Natural killer cell (primary cell): ENCODE measurements at places on chromosomes 3 and 15.

DNA sequence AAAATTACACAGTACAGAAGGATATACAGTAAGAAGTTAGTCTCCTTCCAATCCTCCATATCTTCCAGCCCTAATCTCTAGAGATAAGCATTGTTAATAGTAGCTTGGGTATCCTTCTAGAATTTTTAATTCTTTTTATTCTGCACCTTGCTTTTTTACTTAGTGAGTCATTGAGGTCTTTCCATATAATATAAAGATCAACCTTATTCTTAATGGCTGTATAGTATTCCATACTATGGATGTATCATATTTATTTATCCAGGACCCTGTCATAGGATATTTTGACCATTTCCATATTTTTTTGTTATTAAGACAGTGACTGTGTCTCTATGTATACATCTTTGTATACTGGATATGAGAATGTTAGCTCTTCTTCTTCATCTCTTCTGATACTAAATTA, 36.3 kb upstream of the SKOR1 start:
- no peak for DNase-seq

DNA sequence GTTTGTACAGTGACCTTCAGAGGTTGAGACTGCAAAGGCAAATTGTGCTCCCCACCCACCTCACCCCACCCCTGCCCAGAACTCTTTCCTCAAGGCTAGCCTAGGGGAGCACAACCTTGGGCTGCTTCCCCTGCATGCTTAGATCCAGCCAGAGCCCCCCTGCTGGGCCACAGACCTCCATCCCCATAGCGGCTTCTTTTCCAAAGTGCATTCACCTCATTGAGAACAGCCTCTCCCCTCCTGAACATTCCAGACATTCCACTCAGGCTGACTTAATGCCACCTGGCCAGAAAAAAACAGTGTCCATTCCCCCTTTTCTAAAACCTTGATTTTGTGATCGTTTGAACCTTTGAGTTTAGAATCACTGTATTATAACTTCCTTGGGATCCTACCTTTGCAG, 124.4 kb upstream of the TOPAZ1 start:
- no peak for DNase-seq

- no peak for DNase-seq
Observed at GRCh38 chr3:177883957-177884356, 652.3 kb upstream of the KCNMB2 start.

DNA sequence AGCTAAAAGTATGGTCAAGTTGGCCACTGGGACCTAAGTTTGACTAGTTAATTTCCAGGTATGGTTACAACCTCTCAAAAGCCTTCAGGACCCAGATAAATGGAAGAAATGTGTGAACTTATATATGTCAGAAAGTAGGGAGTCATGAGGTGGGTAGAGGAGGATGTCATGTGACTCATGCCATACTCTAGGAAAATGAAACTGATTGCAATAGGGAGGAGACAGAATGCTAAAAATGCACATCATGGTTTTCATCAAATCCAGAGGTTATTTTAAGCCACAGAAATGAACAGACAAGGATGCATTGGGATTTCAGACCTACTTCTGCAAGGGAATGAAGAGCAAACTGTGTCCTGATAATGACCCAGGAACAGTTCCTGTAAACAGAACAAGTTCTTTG, 310.0 kb downstream of the EDEM1 start:
- no peak for DNase-seq

DNA sequence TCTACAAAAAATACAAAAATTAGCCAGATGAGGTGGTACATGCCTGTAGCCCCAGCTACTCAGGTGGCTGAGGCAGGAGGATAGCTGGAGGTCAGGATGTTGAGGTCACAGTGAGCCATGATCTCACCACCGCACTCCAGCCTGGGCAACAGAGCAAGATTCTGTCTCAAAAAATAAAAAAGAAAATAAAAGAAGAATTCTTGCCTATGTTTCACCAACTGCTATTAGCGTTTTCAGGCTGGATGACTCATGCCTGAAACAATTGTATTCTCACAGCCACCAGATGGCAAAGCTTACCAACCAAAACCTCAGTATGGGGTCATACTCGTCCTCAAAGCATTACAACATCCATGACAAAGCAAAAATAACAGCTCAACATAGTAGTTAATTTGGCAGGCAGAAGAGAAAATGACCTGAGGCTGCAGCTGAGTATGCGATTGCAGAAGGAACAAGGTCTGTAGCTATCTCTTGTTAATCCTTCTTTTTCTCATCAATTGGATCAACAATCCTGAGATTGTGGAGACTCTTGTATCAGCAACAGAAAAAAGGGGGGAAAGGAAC, 52.2 kb downstream of the TP53BP1 start:
- DNase-seq, result no peak

DNA sequence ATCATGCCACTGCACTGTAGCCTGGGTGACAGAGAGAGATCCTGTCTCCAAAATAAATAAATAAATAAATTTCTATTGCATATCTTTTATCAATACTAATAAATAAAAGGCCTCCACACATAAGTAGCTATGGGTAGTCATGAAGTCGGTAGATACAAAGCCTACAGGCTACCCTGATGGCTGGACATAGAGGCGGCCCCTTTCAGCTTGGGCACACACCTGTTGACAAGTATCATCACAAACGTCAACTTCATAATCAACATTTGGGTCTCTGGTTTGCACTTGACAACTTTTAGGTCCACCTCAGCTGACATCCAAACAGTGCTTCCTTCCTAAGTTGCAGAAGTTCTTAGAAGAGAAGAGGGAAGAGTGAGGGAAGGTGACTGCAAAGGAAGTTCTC, 53.4 kb downstream of the ITGA11 start:
- DNase-seq, result no peak

GRCh38 chr3:10286596-10287295, 6.0 kb downstream of the GHRL start:
- DNase-seq, result peak; percentile 72

GRCh38 chr15:89855948-89856347, 37.8 kb downstream of the AP3S2 start:
- no peak for DNase-seq

DNA sequence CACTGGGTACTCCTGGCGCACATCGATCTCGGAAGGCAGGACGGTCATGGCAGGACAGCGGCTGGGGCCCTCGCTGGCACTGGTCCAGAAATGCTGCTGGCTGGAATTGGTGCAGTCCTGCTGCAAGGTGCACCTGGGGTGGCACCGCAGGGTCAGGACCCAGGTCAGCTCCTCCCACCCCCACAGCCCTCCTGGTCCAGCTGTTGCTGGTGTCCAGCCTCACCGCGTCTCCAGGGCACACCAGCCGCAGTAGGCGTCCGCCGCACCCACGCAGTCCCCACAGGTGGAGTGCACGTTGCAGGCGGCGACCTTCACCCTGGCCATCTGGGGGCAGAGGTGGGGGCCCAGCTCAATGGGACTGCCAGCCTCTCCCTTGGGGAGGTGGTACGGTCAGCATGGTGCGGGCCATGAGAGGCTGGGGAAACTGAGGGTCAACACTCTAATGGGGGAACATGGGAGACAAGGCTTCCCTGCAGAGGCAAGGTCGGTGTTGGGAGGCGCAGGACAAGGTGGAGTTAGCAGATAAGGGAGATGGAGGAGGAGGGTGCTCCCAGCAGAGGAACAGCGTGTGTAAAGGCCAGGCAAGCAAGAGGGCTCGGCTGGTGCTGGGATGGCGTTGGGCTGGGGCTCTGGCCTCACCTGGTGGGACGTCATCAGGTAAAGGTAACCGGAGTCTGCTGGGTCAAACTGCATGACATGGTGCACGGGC, 20.4 kb downstream of the PLXND1 start:
- DNase-seq, result no peak

- DNase-seq, result no peak
Observed at GRCh38 chr15:72820278-72820677, 36.7 kb upstream of the ADPGK start.

DNA sequence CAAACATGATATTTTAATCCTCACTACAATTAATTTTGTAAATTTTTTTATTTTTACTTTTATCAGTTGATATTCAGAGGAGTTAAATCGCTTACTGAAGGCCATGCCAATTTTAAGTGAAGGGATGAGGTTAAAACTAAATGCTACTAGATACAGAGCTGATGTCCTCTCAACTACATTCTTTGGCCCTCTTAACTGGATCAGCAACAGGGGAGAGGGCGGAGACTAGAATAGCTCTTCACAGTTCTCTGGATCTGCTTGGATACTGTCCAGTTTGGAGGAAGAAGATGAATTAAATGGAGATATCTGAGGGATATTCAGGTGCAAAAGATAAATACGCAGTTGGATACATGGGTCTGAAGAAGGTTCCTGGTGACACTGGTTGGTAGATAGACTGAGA, 85.6 kb upstream of the LYSMD4 start:
- no peak for DNase-seq

DNA sequence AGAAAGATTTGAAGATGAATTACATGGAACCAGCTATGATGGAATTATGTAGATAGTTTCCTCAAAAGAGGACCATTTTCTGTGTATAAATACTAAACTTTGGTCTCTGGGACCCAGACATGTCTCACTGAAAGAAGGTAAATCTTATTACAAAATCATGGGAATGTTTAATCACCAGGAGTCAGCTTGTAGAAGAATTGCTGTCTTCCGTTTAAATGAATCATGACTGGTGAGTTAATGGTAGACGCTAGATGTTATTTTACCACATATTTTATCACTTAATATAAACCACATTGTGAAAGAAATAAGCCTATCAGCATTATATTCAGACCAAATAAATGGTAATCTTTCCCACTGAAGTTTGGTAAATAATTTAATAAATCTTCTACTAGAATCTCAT, 322.3 kb upstream of the SUCLG2 start:
- DNase-seq, result no peak

GRCh38 chr15:66071160-66071920, 182.2 kb downstream of the MEGF11 start:
- DNase-seq, result no peak

DNA sequence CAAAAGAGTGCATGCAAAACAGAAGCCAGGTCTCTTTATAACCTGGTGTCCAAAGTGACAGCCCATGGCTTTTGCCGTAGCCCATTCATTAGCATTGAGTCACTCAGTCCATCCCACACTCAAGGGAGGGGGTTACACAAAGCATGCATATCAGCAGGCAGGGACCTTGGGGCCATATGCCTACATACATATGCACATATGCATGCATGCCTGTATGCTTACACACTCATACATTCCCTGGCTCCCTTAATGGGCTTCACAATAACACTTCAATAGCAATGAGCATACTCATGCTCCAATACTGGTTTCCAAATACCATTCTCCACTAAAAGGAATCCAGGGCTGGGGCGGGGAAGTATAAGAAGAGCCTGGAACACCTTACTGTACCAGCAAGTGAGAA, 22.0 kb downstream of the TRPM1 start:
- DNase-seq, result no peak

- no peak for DNase-seq
Observed at GRCh38 chr15:65960586-65960985, 91.3 kb downstream of the RAB11A start.

GRCh38 chr15:71888797-71889196, 78.4 kb downstream of the NR2E3 start:
- DNase-seq, result no peak

GRCh38 chr3:159978353-159978752, 10.3 kb upstream of the IL12A start:
- DNase-seq, result no peak

- DNase-seq, result no peak
Observed at GRCh38 chr3:172256101-172256734, 192.0 kb downstream of the GHSR start.

- no peak for DNase-seq
Observed at GRCh38 chr15:63945838-63946298, 100.4 kb downstream of the DAPK2 start.

DNA sequence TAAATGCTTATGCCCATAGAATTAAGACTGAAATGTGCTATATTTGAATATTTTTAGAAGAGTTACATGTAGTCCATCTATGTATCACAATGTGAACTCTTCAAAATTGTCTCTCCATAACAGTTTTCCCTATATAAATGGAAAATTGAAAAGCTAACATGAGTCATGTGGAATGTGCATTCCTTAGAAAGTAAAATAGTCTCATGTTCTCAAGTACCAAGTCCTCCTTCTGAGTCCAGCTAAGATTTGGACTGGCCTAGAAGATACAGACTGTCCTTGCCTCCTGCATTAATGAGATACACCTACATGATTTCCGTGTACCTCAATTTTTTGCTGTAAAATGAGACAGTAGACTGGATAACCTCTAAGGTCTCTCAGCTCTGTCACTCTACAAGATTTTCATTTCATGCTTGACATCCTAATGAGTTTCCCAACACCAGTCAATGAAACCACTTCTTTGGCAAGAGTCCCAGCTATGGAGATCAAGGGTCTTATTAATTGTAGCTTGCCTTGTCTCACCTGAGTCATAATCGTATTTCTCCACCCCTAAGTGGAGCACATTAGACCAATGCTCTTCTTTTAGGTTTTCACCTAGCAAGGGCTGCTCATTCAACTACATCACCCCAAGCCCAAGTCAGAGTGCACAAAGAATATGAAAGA, 350.6 kb upstream of the IL12A start:
- DNase-seq, result no peak

DNA sequence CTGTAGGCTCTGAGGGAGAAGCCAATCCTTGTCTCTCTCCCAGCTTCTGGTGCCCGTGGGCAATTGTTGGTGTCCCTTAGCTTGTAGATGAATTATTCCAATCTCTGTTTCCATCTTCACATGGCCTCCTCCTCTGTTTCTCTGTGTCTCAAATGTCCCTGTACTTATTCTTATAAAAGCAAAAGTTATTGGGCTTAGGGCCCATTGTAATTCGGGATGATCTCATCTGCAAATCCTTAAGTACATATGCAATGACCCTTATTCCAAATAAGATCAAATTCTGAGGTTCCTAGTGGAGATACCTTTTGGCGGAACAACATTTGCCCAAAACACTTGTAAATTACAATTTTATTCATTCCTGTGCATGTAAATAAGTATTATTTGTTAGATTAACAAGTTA, 147.4 kb upstream of the EPHA3 start:
- DNase-seq, result no peak

GRCh38 chr15:96158938-96159337, 171.6 kb upstream of the NR2F2 start:
- no peak for DNase-seq

DNA sequence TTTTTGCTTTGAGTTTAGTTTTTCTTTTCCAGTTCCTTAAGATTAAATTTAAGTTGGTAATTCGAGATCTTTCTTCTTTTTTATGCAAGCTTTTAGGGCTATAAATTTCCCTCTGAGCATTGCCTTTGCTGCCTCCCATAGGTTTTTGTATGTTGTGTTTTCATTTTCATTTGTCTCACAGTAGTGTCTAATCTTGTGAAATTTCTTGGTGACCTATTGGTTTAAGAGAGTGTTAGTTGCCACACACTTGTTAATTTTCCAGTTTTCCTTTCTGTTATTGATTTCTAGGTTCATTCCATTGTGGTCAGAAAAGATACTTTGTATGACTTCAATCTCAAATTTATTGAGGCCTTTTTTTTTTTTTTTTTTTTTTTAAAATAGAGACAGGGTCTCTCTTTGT, 18.3 kb upstream of the IL20RB start:
- DNase-seq, result no peak

GRCh38 chr15:36362509-36362915, 216.9 kb upstream of the CDIN1 start:
- no peak for DNase-seq

DNA sequence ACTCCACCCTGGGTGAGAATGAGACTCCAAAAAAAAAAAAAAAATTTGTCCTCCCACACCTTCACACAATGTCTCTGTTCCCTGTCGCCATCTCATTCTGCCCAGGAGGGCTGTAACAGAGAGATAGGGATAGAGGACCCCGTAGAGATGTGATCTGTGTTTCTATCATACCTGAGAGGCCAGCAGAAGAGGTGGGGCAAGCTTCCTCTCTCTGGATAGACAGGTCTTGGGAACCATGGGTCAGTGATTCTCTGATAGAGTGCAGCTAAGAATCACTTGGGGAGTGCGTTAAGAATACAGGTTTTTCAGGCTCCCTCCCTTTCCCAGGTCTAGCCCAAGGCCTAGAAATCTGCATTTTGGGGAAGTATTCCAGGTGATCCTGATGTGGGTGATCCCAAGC, 8.3 kb downstream of the CA12 start:
- DNase-seq, result no peak
